ENCODE measurements at places on chromosomes 5 and 9.

DNA sequence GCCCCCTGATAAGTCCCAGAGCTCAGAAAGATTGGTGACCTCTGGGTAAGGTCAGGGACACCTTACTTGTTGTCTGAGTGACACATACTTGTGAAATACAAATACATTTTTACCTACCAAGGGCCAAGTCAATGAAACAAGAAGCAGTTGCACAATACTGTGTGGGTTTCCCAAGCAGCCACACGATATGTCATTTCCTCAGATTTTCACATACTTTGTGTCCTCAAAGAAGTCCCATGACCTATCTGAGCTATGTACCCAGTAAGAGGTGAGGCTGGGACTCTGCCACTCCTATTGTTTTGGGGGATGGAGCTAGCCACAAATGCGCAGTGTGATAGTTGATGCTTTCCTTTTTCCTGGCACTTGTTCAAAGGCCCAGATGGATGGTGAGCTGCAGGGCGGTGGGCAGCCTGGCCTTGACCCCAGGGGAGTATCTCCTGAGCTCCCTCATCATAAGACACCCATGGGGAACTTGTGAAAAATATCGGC lies 4.8 kb upstream of the SLC25A51 start:
- no peak for ATAC-seq

DNA sequence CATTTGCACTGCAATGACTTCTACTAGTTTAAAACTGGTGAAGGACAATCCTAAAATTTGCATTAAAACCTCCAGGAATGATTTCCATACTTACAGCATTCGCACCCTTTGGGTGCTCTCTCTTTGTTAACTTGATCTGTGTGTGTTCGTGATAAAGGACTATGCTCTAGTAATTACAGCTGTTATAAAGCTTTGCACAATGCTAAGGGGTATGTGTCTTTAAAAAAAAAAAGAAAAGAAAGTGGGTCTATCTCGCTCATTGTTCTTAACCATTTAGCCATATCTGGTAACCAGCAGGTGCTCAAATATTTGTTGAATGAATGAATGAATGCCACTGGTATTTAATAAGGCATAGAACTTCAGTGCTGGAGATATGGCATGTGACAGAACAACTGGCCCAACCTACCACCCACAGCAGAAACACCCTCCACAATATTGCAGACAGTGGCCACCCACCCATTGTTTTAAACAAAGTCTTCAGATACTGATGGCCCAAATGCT lies 8.7 kb downstream of the TRIM36 start:
- no peak for ATAC-seq

- ATAC-seq = no peak
Measured at GRCh38 chr5:174725991-174726601, 1.7 kb downstream of the MSX2 start.

GRCh38 chr9:136119061-136119882 lies 597 bp upstream of the TMEM250 start:
- peak; percentile 2 for ATAC-seq

DNA sequence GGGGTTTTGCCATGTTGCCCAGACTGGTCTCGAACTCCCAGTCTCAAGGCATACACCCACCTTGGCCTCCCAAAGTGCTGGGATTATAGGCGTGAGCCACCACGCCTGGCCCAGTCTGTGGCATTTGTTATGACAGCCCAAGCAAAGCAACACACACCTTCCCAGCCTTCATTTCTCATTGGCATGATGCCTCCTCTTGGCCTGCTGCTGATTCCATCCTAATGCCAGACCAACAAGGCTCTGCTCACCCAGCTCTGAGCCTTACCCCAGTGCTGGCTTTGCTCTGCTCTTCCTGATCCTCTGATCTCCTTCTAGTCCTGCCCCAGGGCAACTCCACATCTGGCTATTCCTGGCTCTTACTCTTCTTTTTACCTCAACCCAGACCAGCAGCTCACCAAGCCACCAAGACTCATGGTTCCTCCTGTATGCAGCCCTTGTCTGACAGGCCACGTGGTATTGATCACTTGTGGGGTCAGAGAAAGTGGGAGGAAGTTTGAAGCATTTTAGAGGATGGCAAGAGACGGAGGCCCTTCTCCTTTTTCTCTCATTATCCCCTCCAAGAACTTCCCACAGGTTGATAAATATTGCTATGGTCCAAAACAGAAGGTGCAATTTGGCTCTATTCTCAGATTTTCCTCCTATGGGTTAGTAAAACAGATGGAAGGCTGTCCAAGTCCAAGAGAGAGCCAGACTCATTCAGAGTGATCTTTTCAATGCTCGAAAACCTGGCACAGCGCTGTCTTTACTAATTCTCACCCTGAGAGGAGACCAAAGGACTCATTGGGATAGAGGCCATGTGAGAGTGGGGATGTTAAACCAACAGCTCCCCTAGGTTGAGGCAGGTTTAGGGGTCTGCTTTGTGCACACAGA lies 958 bp downstream of the CD180 start:
- ATAC-seq = peak; percentile 55

- ATAC-seq = no peak
Measured at GRCh38 chr5:21071421-21071820, 1083.4 kb upstream of the CDH18 start.

DNA sequence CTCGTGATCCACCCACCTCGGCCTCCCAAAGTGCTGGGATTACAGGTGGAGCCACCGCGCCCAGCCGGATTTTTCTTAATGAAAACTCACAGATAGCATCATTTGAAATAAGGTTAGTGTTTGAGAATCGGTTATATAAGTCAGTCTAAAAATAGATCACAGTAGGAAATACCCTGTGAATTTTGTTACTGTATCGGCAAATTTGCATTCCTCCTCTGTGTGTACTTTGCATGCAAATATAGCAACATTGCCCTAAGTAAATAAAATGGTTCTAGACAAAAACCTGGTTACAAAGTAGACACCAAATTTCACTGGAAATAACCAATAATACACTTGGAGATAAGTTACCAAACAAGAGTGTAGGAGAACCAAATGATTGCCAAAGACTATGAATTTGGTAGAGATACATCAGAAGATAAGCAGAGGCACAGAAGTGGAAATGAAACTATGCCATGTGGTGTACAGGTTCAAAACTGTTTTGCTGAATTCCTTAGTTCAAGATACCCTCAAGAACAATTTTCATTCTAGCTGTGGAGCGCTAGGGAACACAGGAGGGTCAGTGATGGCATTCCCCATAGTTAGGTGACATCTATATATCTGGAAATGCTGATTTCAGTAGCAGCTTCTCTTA lies 58.1 kb downstream of the ICE1 start:
- no peak for ATAC-seq

GRCh38 chr9:8730618-8731017 lies 931.0 kb upstream of the DMAC1 start:
- no peak for ATAC-seq

GRCh38 chr5:131647048-131647769 lies 12.2 kb upstream of the RAPGEF6 start:
- peak; percentile 93 for ATAC-seq

DNA sequence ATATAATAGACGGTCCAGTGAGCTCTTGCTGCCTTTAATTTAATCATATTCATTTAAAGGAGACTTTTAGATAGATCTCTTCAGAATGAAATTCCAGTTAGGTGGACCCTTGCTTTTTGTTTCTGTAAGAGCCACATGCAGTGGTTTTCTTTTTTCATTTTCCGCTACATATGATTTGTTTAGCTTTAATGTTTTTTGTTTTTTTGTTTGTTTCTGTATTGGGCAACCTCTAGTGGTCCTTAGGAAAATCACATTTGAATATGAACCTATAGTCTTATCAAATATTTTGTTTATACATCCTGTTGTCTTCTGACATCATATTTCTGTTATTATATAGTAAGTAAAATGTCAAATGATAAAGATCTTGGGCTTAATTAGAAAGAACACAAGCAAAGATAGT lies 150.8 kb downstream of the HACD4 start:
- no peak for ATAC-seq

- no peak for ATAC-seq
Measured at GRCh38 chr5:53779541-53779981, 219.1 kb downstream of the NDUFS4 start.

- ATAC-seq = no peak
Measured at GRCh38 chr9:70514273-70514672, 99.8 kb upstream of the KLF9 start.

DNA sequence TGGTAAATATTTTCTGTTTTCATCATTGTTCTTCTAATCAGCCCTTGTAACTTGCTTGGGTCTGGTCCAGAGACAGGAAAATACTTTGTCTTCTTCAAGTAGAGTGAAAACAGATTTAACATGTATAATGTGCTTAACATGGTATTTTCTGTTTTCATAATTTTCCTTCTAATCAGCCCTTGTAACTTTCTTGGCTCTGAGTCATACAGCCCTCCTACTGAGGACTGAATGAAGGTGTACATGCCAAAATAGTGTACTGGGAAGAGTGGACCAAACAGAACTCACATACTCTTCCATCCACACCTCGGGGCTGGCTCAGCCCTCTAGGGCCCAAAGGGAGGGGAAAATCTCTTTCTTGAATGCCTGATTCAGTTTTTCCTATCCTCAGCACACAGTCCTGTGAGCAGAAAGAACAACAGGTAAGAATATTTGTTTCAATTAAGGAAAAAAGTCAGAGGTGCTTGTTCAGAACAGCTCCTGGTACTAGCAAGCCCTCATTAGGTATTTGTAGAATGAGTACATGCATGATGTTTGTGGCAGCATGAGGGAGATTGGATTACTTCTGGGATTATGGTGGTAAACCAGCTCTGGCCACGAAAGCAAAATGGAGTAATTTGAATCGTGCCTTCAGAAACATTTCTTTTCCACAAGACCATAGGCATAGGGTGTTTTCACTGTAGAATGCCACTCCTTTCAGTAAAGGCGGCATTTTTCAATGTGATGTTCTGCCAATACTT lies 24.2 kb upstream of the MACIR start:
- ATAC-seq = no peak

GRCh38 chr9:118473521-118473920 lies 769.3 kb downstream of the TLR4 start:
- ATAC-seq = no peak

DNA sequence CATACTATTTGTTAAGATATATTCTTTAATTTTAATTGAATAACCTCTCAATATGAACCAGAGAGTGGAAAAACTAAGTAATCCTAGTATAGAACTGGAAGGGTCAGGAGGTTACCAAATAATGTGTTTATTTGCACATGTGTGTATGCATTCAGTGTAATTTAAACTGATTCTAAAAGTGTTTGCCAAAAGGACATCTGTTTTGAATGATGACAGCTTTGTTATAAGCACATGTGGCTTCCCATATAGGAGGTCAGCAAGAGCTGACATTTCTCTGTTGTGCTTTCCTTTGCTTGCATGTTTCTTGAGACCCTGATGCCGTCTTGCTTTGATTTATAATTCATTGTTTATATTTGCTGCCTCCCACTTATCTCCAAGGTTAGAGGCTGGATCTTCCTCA lies 383.4 kb downstream of the BRINP1 start:
- no peak for ATAC-seq

GRCh38 chr5:6708814-6709213 lies 4.4 kb upstream of the TENT4A start:
- no peak for ATAC-seq

GRCh38 chr9:83511051-83511450 lies 27.1 kb downstream of the FRMD3 start:
- ATAC-seq = peak; percentile 91

GRCh38 chr9:126672634-126673284 lies 59.0 kb downstream of the LMX1B start:
- ATAC-seq = no peak

GRCh38 chr5:117107859-117108258 lies 533.2 kb upstream of the SEMA6A start:
- no peak for ATAC-seq

GRCh38 chr5:91464886-91465646 lies 81.9 kb upstream of the ARRDC3 start:
- no peak for ATAC-seq

DNA sequence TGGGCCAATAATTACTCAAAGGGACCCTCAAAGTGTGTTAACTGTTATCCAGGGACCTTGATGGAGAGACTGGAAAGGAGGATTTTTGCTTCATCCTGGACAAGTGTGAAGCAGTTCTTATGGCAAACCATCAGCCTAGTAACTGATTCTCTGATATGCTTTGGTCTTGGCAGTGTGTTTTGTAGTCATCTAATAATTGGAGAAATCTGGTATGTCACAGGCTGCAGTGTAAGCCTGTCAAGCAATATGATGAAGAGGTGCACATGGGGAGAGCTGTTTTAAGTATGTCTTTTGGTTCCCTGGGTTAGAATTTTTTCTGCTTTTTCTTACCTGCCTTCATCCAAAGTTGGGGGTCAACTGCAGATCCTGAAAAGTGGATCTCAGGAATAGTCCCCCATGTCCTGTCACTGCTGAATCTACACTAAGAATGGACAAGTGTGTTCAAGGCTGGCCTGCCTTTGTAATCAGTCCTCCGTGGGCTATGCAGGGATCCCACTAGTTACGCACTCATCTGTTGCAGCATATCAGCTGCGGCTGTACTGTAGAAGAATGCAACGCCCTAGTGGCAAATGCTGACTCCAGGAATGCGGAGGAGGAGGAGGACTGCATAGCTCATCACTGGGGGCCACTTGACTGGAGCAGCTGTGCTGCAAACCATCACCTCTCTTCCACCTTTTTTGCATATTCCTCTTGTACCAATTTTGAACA lies 1.9 kb downstream of the SPTAN1 start:
- no peak for ATAC-seq

- ATAC-seq = no peak
Measured at GRCh38 chr5:63854076-63854475, 108.2 kb downstream of the HTR1A start.

DNA sequence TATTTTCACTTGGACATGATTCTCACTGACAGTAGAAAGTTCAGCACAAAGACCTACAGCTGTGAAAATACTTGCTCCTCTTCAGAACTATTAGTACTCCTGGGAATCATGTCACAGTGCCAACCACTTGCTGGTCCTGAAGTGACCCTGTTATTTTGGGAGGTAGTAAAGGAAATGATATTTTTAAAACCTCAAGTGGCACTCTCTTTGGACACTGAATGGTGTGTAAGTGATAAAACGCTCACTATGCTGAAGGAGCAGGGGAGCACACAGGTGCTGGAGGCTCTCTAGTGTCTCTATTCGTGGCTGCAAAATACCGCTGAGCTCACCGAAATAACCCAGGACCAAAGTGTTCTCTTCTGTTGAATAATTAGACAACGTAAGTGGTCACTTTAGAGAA lies 76.9 kb upstream of the SPATA31D4 start:
- no peak for ATAC-seq

GRCh38 chr9:72873456-72873855 lies 79.4 kb downstream of the ALDH1A1 start:
- no peak for ATAC-seq

Measured in stimulated activated memory B cell treated with anti-CD40 and anti-IgM and Interleukin-4, amounts not matched to agents 10 μg/mL and 1 μg/mL and 100 μg/mL, for 72 hours (primary cell).